ENCODE measurements at places on chromosomes 5 and 9. TPM values are rescaled to one million over a fixed set of nuclear protein-coding genes. Genes with fewer than 3 reads are reported as not detected.
A peak's percentile ranks its signal among the peaks of the same experiment; 100 is the strongest.

DNA sequence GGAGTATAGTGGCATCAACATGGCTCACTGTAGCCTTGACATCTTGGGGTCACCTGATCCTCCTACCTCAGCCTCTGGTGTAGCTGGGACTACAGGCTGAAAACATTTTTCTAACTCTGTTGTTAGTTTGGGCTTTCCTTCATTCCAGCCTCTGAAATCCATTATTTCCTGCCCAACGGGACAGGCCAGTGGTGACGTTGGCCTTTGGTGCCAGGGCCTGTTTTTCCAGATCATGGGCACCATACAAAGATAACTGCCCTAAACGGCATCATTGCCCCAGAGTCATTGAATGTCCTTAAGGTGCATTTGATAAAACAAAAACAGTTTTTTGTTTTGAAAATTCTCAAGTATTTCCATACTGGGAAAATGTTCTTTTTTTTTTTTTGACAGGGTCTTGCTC, 32.1 kb downstream of the PIK3R1 start:
- H3K4me1 ChIP-seq, result peaks cover 78% of the 10 kb centered on the region
- H3K36me3 ChIP-seq, result peaks cover 2% of the 10 kb centered on the region
- H3K27me3 ChIP-seq, result no peaks in the 10 kb centered on the region
- no peak for DNase-seq

DNA sequence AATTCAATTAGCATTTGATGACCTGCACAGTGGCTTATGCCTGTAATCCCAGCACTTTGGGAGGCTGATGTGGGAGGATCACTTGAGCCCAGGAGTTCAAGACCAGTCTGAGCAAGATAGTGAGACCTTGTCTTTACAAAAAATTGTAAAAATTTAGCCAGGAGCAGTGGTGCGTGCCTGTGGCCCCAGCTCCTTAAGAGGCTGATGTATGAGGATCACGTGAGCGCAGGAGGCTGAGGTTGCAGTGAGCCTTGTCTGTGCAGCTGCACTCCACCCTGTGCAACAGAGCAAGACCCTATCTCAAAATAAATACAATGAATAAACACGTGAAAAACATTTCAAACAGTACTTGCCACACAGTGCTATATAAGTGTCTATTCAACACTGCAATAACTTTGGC, 4.2 kb downstream of the ABCA1 start:
- peaks cover 9% of the 10 kb centered on the region for H3K4me1 ChIP-seq
- no peak overlapping the region for H3K4me3 ChIP-seq
- H3K36me3 ChIP-seq, result no peaks in the 10 kb centered on the region
- peaks cover 11% of the 10 kb centered on the region for H3K27me3 ChIP-seq
- no peak for DNase-seq
- H3K27ac ChIP-seq, result no peak overlapping the region

DNA sequence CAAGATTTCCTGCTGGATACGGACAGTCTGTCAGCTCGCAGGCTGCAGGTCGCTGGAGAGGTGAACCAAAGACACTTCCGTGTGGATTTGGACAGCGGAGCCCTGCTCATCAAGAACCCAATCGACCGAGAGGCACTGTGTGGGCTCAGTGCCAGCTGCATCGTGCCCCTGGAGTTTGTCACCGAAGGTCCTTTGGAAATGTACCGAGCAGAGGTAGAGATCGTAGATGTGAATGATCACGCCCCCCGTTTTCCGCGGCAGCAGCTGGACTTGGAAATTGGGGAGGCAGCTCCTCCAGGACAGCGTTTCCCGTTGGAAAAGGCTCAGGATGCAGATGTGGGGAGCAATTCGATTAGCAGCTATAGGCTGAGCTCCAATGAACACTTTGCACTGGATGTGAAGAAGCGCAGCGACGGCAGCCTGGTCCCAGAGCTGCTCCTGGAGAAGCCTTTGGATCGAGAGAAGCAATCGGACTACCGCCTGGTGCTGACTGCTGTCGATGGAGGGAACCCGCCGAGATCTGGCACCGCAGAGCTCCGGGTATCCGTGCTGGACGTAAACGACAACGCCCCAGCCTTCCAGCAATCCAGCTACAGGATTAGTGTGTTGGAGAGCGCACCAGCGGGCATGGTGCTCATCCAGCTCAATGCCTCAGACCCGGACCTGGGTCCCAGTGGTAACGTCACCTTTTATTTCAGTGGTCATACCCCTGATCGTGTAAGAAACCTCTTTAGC, 658 bp downstream of the PCDHGC4 start:
- DNase-seq, result no peak
- no peaks in the 10 kb centered on the region for H3K36me3 ChIP-seq
- H3K4me3 ChIP-seq, result no peak overlapping the region
- H3K27ac ChIP-seq, result no peak overlapping the region
- peaks cover 75% of the 10 kb centered on the region for H3K27me3 ChIP-seq

Gene HACD4
- 1.9 TPM for total RNA-seq

DNA sequence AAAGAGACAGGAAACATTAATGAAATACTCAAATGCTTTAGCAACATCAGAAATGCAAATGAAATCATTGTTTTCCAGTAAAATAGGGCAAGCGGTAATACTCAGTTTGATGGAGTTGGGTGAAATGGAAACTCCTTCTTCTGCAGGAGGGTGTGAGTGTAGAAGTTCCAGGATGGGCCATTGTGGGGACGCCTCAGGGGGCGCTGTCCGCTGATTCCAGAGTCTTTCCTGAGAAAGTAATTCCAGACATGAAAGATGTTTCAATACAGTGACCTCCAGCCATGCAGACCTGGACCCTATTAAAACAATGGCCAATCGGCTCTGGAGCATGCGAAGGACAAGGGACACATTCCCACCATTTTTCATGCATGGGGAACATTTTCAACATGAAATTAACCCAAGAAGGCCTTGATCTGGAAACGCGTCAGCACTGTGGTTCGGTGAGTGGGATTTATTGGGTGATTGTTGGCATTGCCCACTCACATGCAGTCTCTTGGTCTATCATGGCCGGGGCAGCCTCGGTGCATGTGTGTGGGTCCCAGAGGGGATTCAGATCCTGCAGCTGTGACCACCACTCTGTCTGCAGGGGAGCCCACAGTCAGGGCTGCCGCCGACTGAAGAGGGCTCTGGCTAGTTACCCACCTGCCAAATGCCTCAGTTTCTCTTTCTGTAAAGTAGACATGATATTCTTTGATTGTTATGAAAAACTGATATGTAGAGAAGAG, 132.6 kb upstream of the IRX4 start:
- H3K4me1 ChIP-seq, result no peaks in the 10 kb centered on the region
- H3K27me3 ChIP-seq, result peaks cover 7% of the 10 kb centered on the region
- H3K36me3 ChIP-seq, result no peaks in the 10 kb centered on the region

- no peak for DNase-seq
- H3K27me3 ChIP-seq, result peaks cover 2% of the 10 kb centered on the region
Measured at GRCh38 chr5:140207250-140207964, 32.4 kb downstream of the CYSTM1 start.

DNA sequence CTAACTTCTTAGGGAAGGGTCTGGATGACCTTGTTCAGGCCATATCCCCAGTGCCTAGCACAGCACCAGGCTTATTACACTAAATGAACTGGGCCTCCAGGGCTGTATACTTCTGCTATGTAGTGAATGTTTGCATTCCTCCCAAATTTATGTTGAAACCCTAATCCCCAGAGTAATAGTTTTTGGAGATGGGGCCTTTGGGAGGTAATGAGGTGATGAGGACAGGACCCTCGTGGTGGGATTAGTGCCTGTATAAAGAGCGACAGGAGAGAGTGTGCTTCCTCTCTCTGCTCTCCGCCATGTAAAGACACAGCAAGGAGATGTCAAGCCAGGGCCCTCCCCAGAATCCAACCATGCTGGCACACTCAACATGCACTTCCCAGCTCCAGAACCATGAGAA, 148.3 kb downstream of the SEC61B start:
- H3K36me3 ChIP-seq, result no peaks in the 10 kb centered on the region
- DNase-seq, result no peak
- peaks cover 23% of the 10 kb centered on the region for H3K27me3 ChIP-seq
- H3K4me3 ChIP-seq, result no peak overlapping the region
- peaks cover 10% of the 10 kb centered on the region for H3K4me1 ChIP-seq

Gene OR1Q1
- not detected for total RNA-seq

- peaks cover 4% of the 10 kb centered on the region for H3K4me1 ChIP-seq
- no peak overlapping the region for H3K4me3 ChIP-seq
- no peak overlapping the region for H3K27ac ChIP-seq
- H3K36me3 ChIP-seq, result no peaks in the 10 kb centered on the region
- peaks cover 6% of the 10 kb centered on the region for H3K27me3 ChIP-seq
Measured at GRCh38 chr5:103487218-103487617, 75.4 kb downstream of the NUDT12 start.

DNA sequence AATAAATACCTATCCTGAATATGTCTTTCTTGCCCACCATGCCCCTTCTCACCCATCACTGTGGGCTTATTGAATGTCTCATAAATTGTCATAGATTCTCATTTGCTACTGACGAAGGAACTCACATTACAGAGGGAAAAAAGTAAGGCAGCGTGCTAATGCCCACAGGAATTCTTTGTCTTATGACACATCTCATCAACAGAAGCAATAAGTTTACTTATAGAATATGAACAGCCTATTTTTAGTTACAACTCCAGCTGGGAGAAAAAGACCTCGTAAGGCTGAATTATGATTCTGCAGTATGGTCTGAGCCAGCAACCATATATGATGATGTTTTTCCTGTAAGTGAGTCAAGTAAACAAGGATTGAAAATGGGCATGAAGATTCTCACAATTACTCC, 22.4 kb upstream of the ATG10 start:
- H3K4me3 ChIP-seq, result no peak overlapping the region
- H3K27me3 ChIP-seq, result no peaks in the 10 kb centered on the region
- H3K27ac ChIP-seq, result no peak overlapping the region
- peaks cover 3% of the 10 kb centered on the region for H3K4me1 ChIP-seq
- no peaks in the 10 kb centered on the region for H3K36me3 ChIP-seq

- DNase-seq, result no peak
- H3K36me3 ChIP-seq, result no peaks in the 10 kb centered on the region
- H3K4me1 ChIP-seq, result no peaks in the 10 kb centered on the region
- H3K27me3 ChIP-seq, result peaks cover 17% of the 10 kb centered on the region
- no peak overlapping the region for H3K4me3 ChIP-seq
Measured at GRCh38 chr5:1736889-1737711, 62.5 kb downstream of the MRPL36 start.

- DNase-seq, result no peak
- no peaks in the 10 kb centered on the region for H3K27me3 ChIP-seq
- H3K4me1 ChIP-seq, result no peaks in the 10 kb centered on the region
Measured at GRCh38 chr5:169350016-169350415, 49.1 kb upstream of the SLIT3 start.

Gene NKD2
- total RNA-seq, result 1.1 TPM

GRCh38 chr9:3043369-3043768, 199.5 kb upstream of the PUM3 start:
- H3K4me1 ChIP-seq, result no peaks in the 10 kb centered on the region
- DNase-seq, result no peak
- H3K27ac ChIP-seq, result no peak overlapping the region
- H3K36me3 ChIP-seq, result no peaks in the 10 kb centered on the region
- H3K4me3 ChIP-seq, result no peak overlapping the region

DNA sequence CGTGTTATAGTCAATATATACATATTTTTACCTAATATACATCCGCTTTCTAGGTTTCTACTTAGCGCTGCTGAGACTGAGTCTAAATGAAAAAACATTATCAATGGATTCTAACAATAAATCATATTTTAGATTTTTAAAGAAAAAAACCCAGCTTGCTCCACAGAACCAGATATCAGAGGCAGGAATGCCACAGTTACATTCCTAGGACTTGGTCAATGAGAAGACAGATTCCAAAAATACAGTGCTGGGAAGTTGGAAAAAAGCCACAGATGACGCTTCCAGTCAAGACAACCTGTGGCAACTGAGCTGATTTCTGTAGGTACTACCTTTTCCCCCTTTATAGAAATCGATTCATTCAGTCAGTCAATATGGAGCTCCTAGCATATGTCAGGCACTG, 577 bp upstream of the CCDC112 start:
- no peak overlapping the region for H3K4me3 ChIP-seq
- peaks cover 7% of the 10 kb centered on the region for H3K4me1 ChIP-seq
- H3K36me3 ChIP-seq, result peaks cover 4% of the 10 kb centered on the region
- H3K27ac ChIP-seq, result no peak overlapping the region
- H3K27me3 ChIP-seq, result peaks cover 8% of the 10 kb centered on the region

- H3K27me3 ChIP-seq, result no peaks in the 10 kb centered on the region
- no peak for DNase-seq
- no peaks in the 10 kb centered on the region for H3K36me3 ChIP-seq
- H3K4me1 ChIP-seq, result no peaks in the 10 kb centered on the region
- no peak overlapping the region for H3K4me3 ChIP-seq
- no peak overlapping the region for H3K27ac ChIP-seq
Measured at GRCh38 chr5:17304282-17304681, 86.9 kb downstream of the BASP1 start.

Gene FGF18
- 0.10 TPM for total RNA-seq

DNA sequence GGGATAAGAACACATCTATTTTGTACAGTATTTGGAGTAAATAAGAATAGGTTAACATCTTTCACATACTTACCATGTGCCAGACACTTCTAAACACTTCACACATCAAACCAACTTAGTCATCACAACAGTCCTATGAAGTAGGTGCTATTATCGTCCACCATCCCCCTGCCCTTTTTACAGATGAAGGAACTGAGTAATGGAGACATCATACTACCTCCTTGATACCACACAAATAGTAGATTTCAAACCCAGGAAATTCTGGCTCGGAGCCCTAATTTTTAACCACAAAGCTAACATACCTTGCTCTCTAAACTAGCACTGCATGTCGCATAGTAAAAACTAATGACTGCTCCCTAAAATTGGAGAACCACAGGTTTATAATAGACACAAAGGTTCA, 4.2 kb upstream of the ZNF366 start:
- H3K4me1 ChIP-seq, result no peaks in the 10 kb centered on the region
- no peak overlapping the region for H3K27ac ChIP-seq
- H3K36me3 ChIP-seq, result no peaks in the 10 kb centered on the region
- no peak overlapping the region for H3K4me3 ChIP-seq
- DNase-seq, result no peak
- H3K27me3 ChIP-seq, result peaks cover 15% of the 10 kb centered on the region

DNA sequence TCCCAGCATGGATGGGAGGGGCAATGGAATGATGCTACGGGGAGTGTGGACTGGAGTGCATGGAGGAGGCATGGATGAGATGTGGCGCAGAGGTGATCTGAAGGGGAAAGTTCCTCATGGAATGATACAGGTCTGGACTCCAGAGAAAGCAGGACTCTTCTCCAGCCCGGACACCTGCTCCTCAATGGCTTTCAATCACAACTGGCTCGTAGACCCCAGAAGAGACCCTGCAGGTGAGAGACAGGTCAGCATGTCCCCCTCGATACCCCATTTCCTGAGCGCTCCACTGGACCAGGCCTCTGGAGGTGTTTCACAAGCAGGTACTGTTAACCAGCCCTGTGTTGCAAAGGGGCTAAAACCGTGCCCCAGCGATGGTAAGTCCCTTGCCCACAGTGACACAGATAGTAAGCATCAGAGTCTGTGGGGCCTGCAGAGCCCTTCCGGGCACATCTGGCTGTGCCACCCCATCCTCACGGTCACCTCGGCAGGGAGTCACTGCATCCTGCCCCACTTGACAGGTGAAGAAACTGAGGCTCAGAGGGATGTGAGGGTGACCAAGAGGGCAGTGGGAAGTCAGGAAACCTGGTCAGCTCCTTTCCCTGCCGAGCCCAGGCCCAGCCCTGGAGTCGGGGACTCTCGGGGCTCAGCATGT, 5.5 kb upstream of the DPM2 start:
- peak overlapping the region; percentile 61 for H3K27ac ChIP-seq
- DNase-seq, result no peak
- peaks cover 26% of the 10 kb centered on the region for H3K36me3 ChIP-seq
- peaks cover 20% of the 10 kb centered on the region for H3K4me1 ChIP-seq

- no peaks in the 10 kb centered on the region for H3K27me3 ChIP-seq
- H3K27ac ChIP-seq, result no peak overlapping the region
- DNase-seq, result no peak
- H3K4me3 ChIP-seq, result no peak overlapping the region
Measured at GRCh38 chr5:154948313-154948712, 7.4 kb downstream of the MRPL22 start.
